Fibroblast of skin of back (primary cell): ENCODE measurements at places on chromosomes 3 and 15.

DNA sequence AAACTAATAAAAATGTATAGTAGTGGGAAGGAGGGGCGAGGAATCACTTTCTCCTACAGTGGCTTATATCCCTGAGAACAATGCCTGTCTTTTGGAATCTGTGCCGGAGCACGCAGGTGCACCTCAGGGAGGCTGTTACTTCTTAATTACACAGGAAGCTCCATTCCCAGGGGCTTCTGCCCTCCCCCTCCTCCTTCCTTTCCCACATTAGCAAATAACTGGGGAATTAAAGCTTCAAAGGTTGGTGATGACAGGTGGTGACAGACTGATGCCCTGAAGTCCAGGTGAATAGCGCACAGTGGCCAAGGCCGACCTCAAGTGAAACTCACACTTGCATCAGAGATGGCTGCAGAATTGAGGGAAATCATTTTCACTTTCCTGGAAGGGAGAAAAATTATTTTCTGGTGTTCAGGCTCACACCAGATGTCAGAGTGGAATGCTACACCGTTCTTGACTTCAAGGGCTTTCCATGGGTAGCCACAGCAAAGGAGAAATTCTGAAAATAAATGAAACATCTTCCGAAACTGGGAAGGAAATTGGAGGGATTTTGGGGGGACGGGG, 3.7 kb downstream of the GRAMD2A start:
- no peak for DNase-seq

DNA sequence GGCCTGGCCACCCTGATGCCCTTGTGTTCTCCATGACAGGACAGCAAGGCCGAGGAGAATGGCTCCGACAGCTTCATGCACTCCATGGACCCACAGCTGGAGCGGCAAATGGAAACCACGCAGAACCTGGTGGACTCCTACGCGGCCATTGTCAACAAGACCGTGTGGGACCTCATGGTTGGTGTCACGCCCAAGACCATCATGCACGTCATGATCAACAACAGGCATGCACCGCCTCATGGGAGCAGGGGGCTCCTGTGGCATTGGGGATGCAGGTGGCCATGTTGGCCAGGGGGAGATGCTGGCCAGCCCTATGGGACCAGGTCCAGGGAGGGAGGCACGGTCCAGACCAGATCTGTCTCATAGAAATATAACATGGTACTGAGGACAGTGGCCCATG, 62.9 kb downstream of the GOLGA8B start:
- DNase-seq = no peak

GRCh38 chr3:64340641-64341101, 115.4 kb upstream of the PRICKLE2 start:
- peak; percentile 94 for DNase-seq

DNA sequence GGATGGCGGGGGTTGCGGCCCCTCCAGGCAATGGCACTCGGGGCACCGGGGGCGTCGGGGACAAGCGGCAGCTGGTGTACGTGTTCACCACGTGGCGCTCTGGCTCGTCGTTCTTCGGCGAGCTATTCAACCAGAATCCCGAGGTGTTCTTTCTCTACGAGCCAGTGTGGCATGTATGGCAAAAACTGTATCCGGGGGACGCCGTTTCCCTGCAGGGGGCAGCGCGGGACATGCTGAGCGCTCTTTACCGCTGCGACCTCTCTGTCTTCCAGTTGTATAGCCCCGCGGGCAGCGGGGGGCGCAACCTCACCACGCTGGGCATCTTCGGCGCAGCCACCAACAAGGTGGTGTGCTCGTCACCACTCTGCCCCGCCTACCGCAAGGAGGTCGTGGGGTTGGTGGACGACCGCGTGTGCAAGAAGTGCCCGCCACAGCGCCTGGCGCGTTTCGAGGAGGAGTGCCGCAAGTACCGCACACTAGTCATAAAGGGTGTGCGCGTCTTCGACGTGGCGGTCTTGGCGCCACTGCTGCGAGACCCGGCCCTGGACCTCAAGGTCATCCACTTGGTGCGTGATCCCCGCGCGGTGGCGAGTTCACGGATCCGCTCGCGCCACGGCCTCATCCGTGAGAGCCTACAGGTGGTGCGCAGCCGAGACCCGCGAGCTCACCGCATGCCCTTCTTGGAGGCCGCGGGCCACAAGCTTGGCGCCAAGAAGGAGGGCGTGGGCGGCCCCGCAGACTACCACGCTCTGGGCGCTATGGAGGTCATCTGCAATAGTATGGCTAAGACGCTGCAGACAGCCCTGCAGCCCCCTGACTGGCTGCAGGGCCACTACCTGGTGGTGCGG, 1.9 kb downstream of the CHST2 start:
- peak; percentile 75 for DNase-seq

DNA sequence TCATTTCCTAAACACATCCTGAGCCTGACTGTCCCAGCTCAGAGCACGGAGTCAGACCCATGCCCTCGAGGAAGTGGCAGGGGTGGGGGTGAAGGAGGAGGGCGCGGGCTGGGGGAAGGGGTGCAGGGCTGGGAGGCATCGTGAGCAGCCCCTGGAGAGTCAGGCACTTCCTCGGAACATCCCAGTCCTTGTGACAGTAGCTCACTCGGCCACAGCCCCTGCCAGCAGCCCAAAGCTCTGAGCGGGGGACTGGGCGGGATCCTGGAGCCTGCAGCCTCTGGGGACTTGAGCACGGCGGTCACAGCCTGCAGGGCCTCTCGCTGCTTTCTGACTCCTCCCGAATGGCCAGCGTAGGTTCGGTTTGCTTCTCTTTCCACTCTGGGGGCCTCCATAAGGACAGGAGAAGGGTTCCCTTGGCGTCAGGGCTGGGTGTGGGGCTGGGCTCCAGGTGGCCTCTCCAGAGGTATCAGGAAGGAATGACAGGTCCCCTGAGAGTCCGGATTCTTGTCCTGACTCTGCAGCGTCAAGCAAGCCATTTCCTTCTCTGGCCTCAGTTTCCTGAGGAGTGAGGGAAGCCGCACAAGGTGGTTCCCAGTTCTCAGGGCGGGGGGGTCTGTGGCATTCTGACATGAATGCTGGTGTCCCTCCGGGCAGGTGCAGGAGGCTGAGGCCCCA, 20.9 kb downstream of the PSTPIP1 start:
- peak; percentile 19 for DNase-seq

GRCh38 chr15:45653702-45654424, 19.0 kb downstream of the SQOR start:
- no peak for DNase-seq

GRCh38 chr3:137946356-137946973, 63.5 kb upstream of the CLDN18 start:
- peak; percentile 54 for DNase-seq

DNA sequence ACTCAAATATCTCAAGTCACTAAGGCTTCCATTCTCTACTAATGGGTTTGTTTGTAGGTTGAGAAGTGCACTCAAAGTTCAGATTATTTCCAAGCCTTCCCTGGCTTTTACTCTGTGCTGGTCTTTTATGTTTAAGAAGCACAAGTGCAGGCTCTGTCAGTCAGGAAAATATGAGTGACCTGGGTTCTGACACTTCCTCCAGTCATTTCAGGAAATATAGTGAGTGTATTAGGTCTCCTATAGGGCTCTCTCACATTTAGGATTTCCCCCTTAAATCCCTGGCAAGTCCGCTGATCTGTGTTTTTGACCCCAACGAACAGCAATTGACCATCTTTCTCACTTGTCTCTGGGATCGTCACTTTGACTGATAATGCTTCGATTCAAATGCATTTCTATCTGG, 210.2 kb downstream of the ARPP21 start:
- DNase-seq = no peak

DNA sequence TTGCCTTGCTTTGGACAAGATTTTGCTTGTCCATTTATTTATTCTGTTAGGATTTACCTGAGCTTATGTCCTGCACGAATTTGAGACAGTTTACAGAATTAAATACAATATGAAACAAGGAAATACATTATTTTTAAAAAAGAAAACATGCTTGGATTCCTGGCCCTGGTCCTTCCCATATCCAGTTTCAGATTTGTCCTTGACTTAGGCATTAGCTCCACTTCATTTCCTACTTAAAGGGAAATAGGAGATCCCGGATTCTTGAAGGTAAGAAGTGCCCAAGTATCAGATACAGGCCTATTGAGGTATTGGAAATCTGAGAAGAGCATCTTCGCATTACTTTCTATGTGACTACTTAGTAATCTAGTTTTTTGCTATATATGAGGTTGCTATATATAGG, 672.0 kb downstream of the SI start:
- no peak for DNase-seq

GRCh38 chr3:69368129-69368741, 17.7 kb downstream of the FRMD4B start:
- DNase-seq = no peak

- no peak for DNase-seq
Observed at GRCh38 chr3:30711151-30711550, 104.8 kb downstream of the TGFBR2 start.

GRCh38 chr15:95106801-95107200, 875.4 kb downstream of the MCTP2 start:
- DNase-seq = no peak

DNA sequence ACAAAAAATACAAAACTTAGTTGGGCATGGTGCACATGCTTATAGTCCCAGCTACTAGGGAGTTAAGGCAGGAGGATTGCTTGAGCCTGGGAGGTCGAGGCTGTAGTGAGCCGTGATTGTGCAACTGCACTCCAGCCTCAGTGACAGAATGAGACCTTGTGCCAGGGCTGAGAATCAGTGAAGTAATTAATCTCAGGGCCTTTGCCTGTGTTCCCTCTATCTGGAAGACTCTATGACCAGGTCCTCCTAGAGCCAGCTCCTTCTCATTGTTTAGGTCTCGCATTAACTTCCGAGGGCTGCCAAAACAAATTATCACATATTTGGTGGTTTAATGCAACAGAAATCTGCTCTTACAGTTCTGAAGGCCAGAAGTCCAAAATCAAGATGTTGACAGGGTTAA, 41.4 kb upstream of the FLNB start:
- DNase-seq = peak; percentile 51
